ENCODE measurements at places on chromosomes 1 and 21. TPM values are rescaled to one million over a fixed set of nuclear protein-coding genes. Genes with fewer than 3 reads are reported as not detected.

DNA sequence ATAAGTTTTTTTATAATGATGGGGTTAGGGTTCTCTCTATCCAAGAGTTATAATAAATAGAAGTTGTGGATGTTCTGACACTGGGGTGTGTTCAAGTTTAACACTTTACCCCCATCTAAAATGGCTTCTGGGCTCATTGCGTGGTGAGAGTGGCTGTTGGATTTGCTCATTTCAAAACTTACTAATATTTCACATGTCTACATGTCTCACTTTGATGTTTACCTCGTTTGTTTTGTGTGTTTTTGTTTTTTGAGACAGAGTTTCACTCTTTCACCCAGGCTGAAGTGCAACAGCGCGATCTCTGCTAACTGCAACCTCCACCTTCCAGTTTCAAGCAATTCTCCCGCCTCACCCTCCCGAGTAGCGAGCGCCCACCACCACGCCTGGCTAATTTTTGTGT, 3.7 kb downstream of the RRP1B start:
- DNase-seq: no peak
- no peaks in the 10 kb centered on the region for H3K4me1 ChIP-seq
- no peak overlapping the region for H3K4me3 ChIP-seq
- H3K27me3 ChIP-seq: no peaks in the 10 kb centered on the region

DNA sequence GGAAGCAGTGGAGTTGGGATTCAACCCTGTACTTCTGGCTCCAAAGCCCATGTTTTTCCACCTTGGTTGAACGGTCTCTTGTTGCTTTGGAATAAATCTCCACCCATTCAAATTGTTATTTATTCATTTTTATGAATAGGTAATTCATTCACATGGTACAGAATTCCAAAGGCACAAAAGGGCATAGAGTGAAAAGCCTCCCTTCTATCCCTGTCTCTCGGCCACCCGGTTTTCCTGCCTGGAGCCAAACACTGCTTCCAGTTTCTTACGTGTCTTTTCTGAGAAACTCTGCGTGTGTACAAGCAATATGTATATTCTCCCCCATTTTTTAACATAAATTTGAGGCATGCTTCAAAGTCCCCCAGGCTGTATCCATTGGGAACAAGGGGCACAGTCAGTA, 3.9 kb downstream of the EXTL1 start:
- H3K27ac ChIP-seq: no peak overlapping the region
- no peak overlapping the region for H3K4me3 ChIP-seq
- no peaks in the 10 kb centered on the region for H3K36me3 ChIP-seq
- no peaks in the 10 kb centered on the region for H3K27me3 ChIP-seq

- H3K4me1 ChIP-seq: no peaks in the 10 kb centered on the region
- DNase-seq: no peak
- H3K27me3 ChIP-seq: no peaks in the 10 kb centered on the region
- no peak overlapping the region for H3K27ac ChIP-seq
These were observed 112.1 kb upstream of the NEGR1 start for GRCh38 chr1:72394457-72394856.

GRCh38 chr1:82319546-82319945, 518.8 kb downstream of the ADGRL2 start:
- no peaks in the 10 kb centered on the region for H3K27me3 ChIP-seq
- no peak for DNase-seq
- H3K4me1 ChIP-seq: no peaks in the 10 kb centered on the region
- H3K27ac ChIP-seq: no peak overlapping the region
- H3K4me3 ChIP-seq: no peak overlapping the region

- no peaks in the 10 kb centered on the region for H3K4me1 ChIP-seq
- DNase-seq: no peak
These were observed 102.1 kb downstream of the NRDC start for GRCh38 chr1:51776408-51776807.

- H3K4me1 ChIP-seq: no peaks in the 10 kb centered on the region
- DNase-seq: no peak
- no peaks in the 10 kb centered on the region for H3K27me3 ChIP-seq
- H3K27ac ChIP-seq: no peak overlapping the region
- H3K4me3 ChIP-seq: no peak overlapping the region
These were observed 269.4 kb downstream of the BACH1 start for GRCh38 chr21:29568020-29568697.

DNA sequence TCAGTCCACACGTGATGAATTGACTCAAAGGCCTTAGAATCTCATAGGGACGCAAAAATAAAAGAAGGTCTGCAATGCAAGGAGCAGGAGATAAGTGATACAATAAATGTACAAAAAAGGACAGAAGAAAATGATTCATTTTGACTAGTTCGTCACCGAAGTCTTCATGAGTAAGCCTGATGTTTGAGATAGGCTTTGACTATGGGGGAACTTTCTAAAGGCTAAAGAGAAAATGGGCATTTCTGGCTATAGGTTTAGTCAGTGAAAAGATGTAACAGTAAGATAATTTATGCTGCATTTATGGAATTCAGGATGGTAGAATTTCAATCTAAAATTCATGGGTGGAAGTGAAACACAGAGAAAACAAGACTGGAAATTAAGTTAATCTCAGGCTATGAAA, 163.0 kb downstream of the ADGRL4 start:
- no peaks in the 10 kb centered on the region for H3K27me3 ChIP-seq
- peaks cover 30% of the 10 kb centered on the region for H3K4me1 ChIP-seq
- DNase-seq: no peak
- H3K27ac ChIP-seq: no peak overlapping the region

GRCh38 chr1:24341260-24341659, 22.1 kb downstream of the GRHL3 start:
- no peaks in the 10 kb centered on the region for H3K27me3 ChIP-seq
- H3K27ac ChIP-seq: no peak overlapping the region
- no peak for DNase-seq
- H3K4me1 ChIP-seq: no peaks in the 10 kb centered on the region
- H3K36me3 ChIP-seq: no peaks in the 10 kb centered on the region
- no peak overlapping the region for H3K4me3 ChIP-seq

- no peaks in the 10 kb centered on the region for H3K27me3 ChIP-seq
- peak; percentile 47 for DNase-seq
- H3K4me1 ChIP-seq: peaks cover 39% of the 10 kb centered on the region
These were observed 52.4 kb downstream of the SLC45A1 start for GRCh38 chr1:8370046-8370881.

GRCh38 chr1:113734357-113735055, 24.8 kb downstream of the PHTF1 start:
- no peak overlapping the region for H3K27ac ChIP-seq
- no peaks in the 10 kb centered on the region for H3K4me1 ChIP-seq
- DNase-seq: no peak
- H3K27me3 ChIP-seq: no peaks in the 10 kb centered on the region

GRCh38 chr1:214224611-214225354, 56.2 kb upstream of the SMYD2 start:
- DNase-seq: peak; percentile 59
- H3K4me3 ChIP-seq: no peak overlapping the region
- no peaks in the 10 kb centered on the region for H3K4me1 ChIP-seq

- DNase-seq: peak; percentile 83
- peaks cover 23% of the 10 kb centered on the region for H3K36me3 ChIP-seq
- no peaks in the 10 kb centered on the region for H3K27me3 ChIP-seq
- peak overlapping the region; percentile 94 for H3K27ac ChIP-seq
- no peak overlapping the region for H3K4me3 ChIP-seq
- peaks cover 48% of the 10 kb centered on the region for H3K4me1 ChIP-seq
These were observed 7.8 kb downstream of the NUAK2 start for GRCh38 chr1:205313563-205314308.

DNA sequence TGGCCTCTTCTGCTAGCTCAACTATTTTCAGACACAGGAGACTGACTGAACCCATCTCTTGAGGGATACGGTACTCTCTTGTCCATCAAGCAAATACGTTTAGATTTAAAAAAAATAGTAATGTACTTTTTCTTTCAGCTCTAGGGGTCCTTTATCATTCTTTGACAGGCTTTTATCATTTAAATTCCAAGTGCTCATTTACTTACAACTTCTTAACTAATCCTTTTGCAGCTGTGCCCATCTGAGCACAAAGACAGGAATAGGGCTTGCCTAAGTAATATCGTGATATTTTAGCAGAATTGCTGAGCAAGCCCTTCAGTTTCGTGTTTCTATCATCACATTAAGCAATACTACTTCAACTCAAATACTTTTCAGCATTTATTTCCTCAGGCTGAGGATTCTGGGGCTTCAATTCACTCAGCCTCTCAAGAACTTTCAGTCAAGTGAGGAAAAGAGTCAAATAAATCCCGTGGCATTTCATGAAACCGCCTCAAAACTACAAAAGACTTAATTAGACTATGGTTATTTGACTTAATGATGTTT, 317.6 kb downstream of the BACH1 start:
- no peaks in the 10 kb centered on the region for H3K36me3 ChIP-seq
- H3K27me3 ChIP-seq: no peaks in the 10 kb centered on the region
- no peak overlapping the region for H3K4me3 ChIP-seq
- no peak overlapping the region for H3K27ac ChIP-seq
- no peaks in the 10 kb centered on the region for H3K4me1 ChIP-seq

- no peak overlapping the region for H3K4me3 ChIP-seq
- DNase-seq: no peak
- H3K4me1 ChIP-seq: peaks cover 10% of the 10 kb centered on the region
- H3K36me3 ChIP-seq: no peaks in the 10 kb centered on the region
- peak overlapping the region; percentile 41 for H3K27ac ChIP-seq
These were observed 15.8 kb downstream of the GADD45A start for GRCh38 chr1:67700692-67701410.

DNA sequence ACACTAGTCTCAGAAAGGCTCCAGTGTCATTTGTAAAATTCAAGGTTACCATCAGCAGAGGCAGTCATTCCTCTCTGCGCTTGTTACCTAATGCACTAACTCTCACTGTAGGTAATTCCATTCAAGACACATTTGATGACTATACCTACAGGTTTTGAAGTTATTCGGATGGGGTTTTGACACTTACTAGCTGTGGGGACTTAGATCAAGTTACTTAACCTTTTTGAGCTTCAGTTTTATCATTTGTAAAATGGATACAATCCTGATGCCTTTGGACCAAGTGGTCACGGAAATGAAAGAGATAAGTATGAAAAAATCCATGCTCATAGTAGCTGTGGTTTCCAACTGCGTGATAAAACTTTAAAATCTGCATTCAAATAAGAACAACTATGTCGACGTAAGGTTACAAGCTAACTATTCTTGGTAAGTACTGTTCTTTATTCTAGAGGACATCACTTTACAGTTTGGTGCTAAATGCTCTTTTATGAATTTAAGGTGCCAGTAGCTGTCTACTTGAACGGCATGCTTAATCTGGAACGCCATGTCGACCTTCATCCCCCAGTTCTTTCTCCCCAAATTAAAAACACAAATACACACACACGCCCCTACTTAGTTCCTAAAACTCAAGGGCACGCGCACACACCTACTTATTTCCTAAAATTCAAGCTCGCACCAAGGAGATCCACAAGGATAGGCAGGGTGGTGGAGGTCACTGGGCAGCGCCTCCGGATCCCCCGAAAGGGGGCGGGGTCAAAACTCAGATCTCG, 550 bp upstream of the NFYC start:
- peak overlapping the region; percentile 85 for H3K27ac ChIP-seq
- peaks cover 2% of the 10 kb centered on the region for H3K4me1 ChIP-seq
- H3K36me3 ChIP-seq: peaks cover 2% of the 10 kb centered on the region

GRCh38 chr1:25893116-25893515, 13.1 kb downstream of the STMN1 start:
- H3K4me1 ChIP-seq: no peaks in the 10 kb centered on the region
- H3K27ac ChIP-seq: peak overlapping the region; percentile 6
- H3K4me3 ChIP-seq: no peak overlapping the region
- no peaks in the 10 kb centered on the region for H3K36me3 ChIP-seq
- DNase-seq: peak; percentile 53

DNA sequence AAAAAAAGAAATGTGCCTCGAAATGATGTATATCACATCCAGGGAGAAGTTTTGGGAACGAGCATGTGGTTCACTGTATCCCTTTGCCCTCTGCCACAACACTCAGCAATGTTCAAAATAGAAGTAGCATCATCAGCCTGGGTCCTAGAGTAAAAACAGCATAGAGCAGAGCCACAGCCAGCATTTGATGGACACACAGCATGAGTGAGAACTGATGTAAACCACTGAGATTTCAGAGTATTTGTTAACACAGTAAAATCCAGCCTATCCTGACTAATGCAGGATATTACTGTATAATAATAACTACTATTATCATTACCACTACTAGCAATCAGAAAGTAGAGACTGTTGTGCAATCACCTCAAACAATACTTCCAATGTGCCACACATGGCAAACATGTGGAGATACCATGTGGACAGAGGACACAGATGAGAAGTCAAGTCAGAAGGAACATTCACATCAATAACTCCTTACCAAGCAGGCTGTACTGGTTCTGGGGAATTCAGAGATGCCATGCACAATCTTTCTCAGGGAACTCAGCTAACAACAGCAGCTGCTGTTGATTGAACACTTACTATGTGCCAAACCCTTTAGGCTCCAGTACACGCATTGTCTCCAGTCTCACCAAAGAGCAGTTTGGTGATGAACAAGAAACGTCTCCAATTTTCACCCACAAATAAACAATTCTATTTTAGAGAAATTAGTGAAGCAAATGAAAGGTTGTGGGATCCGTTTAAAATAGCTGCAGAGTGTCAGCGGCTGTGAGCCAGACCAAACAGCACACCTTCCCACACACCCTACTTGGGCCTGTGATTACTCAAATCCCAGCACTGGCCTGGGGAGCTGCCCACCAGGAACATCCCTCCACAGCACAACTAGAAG, 16.6 kb upstream of the GFI1 start:
- no peaks in the 10 kb centered on the region for H3K36me3 ChIP-seq
- no peaks in the 10 kb centered on the region for H3K27me3 ChIP-seq
- H3K4me3 ChIP-seq: no peak overlapping the region
- H3K4me1 ChIP-seq: no peaks in the 10 kb centered on the region
- no peak overlapping the region for H3K27ac ChIP-seq
- no peak for DNase-seq

GRCh38 chr1:162040657-162041056, 17.0 kb upstream of the OLFML2B start:
- H3K4me3 ChIP-seq: no peak overlapping the region
- no peaks in the 10 kb centered on the region for H3K36me3 ChIP-seq
- H3K27ac ChIP-seq: no peak overlapping the region

GRCh38 chr1:119374208-119374874, 5.8 kb downstream of the HAO2 start:
- no peaks in the 10 kb centered on the region for H3K4me1 ChIP-seq
- no peaks in the 10 kb centered on the region for H3K27me3 ChIP-seq
- no peak overlapping the region for H3K4me3 ChIP-seq
- no peak for DNase-seq
- H3K27ac ChIP-seq: no peak overlapping the region

- no peaks in the 10 kb centered on the region for H3K4me1 ChIP-seq
- no peak for DNase-seq
- no peak overlapping the region for H3K27ac ChIP-seq
These were observed 6.1 kb downstream of the TFF3 start for GRCh38 chr21:42308914-42309752.

Gene RHEX
- 0.57 TPM for total RNA-seq

Gene CDC14A
- 19.1 TPM for total RNA-seq

Gene SPRR1A
- not detected for total RNA-seq

Gene TMCC2
- total RNA-seq: 27.0 TPM

Gene GPR157
- total RNA-seq: 29.3 TPM

Gene NUDT4B
- total RNA-seq: 1.3 TPM

Gene FMO4
- total RNA-seq: 2.7 TPM

Gene MORC3
- total RNA-seq: 23.0 TPM

Gene LCE3D
- not detected for total RNA-seq

Gene WLS
- total RNA-seq: 111 TPM

Gene NKAIN1
- not detected for total RNA-seq

Gene DYNLT5
- total RNA-seq: 11.1 TPM

Gene RAP1GAP
- 41.4 TPM for total RNA-seq

Gene CACNA1S
- not detected for total RNA-seq

Gene TNFRSF8
- 1.9 TPM for total RNA-seq

Measured in lung (tissue), 17 donors.